ENCODE measurements at places on chromosomes 5 and 9.

- no peak for DNase-seq
Measured at GRCh38 chr9:132586830-132587591, 4.6 kb downstream of the BARHL1 start.

GRCh38 chr9:1071730-1072129 lies 21.6 kb downstream of the DMRT2 start:
- no peak for DNase-seq

- DNase-seq, result no peak
Measured at GRCh38 chr5:56580864-56581263, 234.5 kb upstream of the MAP3K1 start.

GRCh38 chr5:5678909-5679308 lies 256.4 kb downstream of the ICE1 start:
- no peak for DNase-seq

DNA sequence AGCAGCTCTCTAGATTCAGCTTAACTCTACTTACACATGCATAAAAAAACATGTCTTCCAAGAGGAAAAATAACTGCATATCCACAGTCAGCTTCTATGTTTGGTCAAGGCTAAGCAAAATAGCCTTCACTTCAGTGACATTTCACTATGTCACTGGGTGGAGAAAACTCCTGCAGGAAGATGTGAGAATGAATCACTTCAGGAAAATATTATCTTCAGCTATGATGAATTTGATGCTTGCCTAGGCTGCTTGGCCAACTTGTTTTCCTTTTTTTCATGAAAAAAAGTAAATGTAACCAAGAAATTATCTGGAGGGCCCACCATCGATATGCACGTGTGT lies 143.0 kb upstream of the ZNF608 start:
- no peak for DNase-seq

GRCh38 chr9:133460405-133461175 lies 812 bp downstream of the CACFD1 start:
- DNase-seq, result peak; percentile 37

DNA sequence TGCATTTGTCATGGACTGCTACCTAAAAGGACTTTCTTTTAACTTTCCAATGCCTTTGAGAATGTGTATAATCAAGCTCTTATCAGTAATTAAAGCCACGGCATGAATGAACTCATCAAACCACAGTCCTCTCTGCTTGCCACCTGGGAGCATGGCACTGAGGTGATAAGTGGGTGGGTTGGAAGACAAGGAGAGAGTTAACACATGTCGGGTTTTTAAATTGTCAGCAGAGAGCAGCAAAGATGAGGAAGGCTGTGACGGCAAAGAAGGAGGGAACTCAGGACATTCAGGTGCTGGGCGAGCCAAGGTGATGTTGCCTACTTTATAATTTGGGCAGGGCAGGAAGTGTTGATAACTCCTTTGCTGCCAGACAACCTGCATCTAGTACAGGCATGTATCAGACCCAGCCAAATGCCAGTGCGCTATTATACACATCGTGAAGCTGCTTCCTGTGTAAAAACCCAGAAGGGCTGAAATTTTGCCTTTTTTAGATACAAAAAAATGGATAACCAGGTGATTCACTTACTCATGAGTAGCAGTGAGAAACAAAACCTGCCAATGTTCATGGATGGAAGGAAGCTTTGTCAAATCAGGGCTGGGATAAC lies 269.1 kb downstream of the KIF4B start:
- DNase-seq, result no peak

- DNase-seq, result peak; percentile 73
Measured at GRCh38 chr9:93059011-93059714, 662 bp downstream of the SUSD3 start.

DNA sequence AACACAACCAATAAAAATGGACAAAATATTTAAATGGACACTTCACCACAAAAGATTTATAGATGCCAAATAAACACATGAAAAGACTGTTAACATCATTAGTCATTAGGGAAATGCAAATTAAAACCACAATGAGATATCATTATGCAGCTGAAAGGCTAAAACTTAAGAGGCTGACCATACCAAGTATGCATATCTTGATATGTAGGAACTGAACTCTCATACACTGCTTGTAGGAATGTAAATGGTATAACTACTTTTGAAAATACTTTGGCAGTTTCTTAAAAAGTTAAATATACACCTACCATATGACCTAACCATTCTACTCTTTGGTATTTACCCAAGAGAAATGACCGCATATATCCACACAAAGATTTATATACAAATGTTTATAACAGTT lies 13.6 kb upstream of the ADAMTS12 start:
- DNase-seq, result no peak

DNA sequence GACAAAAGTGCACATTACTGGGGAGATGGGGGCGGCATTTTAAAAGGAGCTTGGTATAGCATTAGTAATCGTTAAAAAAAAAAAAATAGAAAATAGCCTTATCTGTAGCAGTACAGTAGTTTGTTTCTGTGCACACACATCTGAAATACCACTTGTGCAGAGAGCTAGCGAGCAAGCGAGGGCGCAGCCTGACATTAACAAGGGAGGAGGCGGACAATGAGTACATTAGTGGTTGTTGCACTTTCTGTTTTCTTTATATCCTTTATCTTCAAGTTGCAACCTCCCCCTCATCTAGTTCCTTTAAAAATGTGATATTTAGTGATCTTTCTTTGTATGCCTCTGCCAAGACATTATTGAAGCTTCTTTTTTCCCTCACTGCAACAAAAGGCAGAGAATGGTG lies 880 bp upstream of the PTPDC1 start:
- no peak for DNase-seq

DNA sequence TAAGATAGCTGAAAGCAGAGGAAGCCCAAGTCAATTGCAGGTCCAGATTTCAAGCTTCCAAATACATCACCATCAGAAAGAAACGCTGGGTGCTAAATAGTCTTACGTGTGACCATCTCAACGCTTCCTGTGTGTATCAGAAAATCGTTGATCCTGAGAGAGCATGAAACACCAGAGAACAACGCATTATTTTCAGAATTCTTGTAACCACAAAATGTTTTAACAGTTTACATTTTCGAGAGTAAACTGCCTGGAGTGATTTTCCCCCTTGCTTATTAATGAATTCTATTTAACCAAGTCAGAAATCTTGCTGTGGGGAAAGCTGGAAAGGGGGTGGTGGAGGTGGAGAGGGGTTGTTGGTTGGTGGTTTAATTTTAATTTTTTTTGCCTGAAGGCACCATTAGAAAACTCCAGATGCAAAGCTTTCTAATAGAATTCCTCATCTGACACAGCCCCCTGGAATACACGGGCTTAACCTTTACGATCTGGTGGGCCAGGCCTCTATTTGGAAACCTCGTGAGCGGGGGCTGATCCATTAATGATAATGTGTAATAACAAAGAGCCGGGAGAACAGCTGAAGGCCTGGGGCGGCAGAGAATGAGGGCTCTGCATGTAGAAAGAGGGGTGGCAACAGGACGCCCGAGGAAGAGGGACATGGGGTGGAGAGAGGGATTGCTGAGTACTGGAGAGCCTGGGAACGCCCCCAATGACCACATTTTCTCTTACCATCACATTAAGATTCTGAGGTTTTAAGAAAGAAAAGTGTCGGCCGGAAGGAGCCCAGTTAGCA lies 124.5 kb upstream of the NFIB start:
- DNase-seq, result no peak

GRCh38 chr9:130196643-130197042 lies 24.4 kb downstream of the NCS1 start:
- DNase-seq, result no peak

- no peak for DNase-seq
Measured at GRCh38 chr5:9831823-9832222, 201.7 kb upstream of the TAS2R1 start.

DNA sequence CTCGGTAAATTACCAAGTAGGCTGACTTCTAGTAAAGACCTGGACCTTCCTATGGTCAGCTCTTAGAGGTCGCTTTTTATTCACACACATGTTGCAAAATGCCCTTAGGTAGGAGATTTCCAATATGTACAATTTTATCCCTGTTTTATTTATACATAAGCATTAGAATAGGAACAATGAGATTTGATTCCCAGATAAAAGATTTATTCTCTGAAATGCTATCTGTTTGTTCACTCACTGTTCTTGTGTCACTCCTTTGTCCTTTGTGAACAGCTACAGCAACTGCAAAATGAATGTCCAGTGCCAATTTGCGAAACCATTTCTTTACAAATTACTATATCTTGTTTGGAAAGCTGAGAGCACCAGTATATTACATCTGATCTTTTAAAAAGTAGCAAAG lies 991.5 kb upstream of the TYRP1 start:
- DNase-seq, result no peak

DNA sequence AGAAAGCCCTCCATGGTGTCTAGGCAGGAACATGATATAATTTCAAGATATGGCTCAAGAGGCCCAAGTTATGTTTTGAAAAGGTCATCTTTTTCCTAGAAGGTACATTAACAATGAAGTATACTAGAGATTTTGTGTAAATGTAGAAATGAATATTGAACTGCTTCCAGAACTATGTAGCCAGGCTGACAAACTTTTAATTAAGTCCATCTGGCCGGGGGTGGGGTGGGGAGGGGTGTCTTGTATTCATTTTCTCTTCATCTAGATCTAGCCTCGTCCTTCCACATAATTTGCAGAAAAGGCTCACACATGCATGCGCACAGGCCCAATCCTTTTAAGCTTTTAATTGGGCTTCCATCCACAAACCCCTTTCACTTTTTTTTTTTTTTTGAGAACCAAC lies 323.3 kb downstream of the ARL15 start:
- no peak for DNase-seq

DNA sequence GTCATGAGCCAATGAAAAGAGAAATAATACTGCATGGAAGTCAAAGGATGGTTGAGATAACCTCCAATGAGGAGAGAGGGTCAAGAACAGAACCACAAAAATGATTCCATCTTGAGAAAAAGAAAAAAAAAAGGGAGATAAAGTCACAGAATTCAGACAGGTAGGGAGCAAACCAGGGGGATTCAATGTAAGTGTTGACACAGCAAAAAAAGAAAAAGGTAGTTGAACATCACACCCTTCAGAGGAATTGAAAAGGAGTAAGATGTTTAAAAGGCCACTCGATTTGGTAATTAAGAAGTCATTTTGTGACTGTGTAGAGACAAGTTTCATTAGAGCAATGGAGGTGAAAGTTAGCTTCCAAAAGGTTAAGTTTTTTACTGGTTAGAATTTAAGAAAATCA lies 79.3 kb downstream of the ERP44 start:
- DNase-seq, result no peak

GRCh38 chr9:134167530-134167931 lies 3.2 kb upstream of the RNU6ATAC start:
- DNase-seq, result no peak

DNA sequence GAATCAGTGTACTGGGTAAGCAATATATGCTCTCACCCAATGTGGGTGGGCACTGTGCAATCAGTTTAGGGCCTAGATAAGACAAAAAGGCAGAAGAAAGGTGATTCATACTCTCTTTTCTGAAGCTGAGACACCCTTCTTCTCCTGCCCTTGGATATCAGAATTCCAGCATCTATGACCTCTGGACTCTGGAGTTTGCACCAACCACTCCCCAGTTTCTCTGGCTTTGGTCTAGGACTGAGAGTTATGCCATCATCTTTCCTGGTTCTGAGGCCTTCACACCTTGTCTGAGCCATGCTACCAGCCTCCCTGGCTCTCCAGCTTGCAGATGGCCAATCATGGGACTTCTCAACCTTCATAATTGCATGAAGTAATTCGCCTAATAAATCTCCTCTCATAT lies 724.6 kb upstream of the TYRP1 start:
- DNase-seq, result no peak

DNA sequence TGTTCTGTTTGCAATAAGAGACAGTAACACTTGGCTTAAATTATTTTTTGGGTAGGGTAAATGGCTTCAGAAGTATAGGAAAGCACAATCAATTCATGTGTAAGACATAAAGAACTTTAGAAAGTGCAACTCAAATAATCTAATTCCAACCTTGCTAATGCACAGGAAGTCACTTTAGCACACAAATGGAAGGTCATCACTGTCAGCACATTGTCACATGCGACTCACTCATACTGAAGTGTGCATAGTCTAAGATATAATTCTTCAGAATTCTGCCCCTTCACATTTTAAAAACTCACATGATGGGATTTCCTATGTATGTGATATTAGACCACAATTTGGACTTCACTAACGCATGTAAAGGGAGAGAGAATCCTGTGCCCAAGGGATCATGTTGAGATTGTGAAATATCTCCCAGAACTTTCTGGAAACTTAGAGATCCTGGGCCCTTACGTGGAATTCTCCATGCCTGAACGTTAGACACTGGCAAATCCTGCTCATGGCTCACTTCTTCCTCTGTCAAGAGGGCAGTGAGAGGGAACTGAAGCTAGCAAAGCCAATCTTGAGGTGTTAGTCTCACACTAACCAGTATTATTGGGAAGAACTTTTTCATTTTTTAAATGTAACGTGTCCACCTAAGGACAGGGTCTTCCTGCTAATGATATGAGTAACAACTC lies 403.2 kb upstream of the PTGER4 start:
- no peak for DNase-seq

GRCh38 chr5:120538149-120538548 lies 74.0 kb downstream of the PRR16 start:
- no peak for DNase-seq

DNA sequence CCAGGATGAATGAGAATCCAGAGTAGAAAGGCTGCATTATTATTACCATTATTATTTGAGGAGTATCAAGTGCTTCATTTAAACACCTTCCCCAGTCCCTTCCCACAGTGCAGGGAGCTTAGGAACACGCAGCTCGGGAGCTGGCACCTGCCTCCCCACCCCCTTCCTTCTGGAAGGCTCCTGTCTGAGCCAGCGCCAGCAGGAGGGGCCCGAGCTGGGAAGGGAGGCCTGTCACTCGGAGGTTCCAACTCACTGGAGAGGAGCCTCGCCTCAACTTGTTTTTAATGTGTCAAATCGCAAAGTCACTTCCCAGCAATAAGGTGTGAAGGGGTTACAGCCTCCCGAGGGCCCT lies 156.4 kb upstream of the IRX4 start:
- no peak for DNase-seq

GRCh38 chr9:7636309-7636708 lies 163.3 kb downstream of the DMAC1 start:
- DNase-seq, result no peak

DNA sequence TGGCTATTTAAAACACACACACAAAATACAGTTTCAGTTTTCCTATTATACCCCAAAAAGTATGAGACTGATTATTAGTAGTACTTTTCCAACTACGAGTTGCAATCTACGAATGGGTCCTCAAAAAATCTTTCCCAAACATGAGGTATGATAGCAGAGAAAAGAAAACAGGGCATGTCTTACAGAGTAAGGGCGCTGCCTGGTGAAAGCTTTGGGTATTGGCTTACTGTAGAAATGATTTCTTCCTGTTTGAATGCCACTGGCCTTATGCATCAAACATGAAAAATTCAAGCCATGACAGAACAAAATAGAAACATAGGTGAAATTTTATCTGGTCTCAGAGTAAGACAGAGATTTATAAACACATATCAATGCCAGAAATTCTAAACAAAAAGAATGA lies 448.0 kb downstream of the SPOCK1 start:
- DNase-seq, result no peak

- no peak for DNase-seq
Measured at GRCh38 chr5:1772634-1773033, 27.0 kb downstream of the MRPL36 start.
